ENCODE measurements at places on chromosomes 2 and 18.

DNA sequence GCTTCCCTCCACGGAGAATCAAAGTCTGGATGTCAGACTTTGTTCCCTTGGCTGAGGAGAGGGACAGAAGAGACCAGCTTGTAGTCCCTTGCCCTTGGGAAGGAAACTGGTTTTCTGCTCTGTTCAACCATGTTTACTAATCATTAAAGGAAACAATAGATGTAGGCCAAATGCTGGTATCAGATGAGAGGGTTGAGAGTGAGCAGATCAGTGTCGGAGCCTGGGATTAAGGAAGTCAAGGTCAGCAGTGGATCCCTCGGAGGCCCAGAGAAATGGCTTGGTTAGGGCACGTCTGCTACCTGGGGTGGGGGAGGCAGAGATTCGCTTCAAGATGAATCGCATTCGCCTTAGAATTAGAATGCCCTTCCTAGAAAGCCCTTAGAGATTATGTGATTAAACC is 109.1 kb downstream of the MYCN start:
- no peak for DNase-seq

DNA sequence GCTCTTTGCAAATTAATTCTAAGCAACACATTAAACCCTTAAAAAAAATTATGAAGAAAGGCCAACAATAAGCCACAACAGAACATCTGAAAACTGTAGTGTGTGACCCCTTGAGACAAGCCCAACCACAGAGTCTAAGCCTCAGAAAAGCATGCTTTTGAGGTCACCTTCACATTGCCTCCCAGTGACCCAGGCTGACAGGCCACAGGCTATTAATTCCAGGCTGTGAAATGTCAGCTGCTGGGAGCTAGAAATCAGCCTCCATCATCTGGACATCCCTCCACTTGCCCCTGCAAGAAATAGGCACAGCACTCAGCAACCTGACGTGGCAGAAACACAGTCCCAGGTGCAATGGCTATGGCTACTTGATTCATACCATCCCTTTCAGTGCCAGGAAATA is 179.4 kb upstream of the ZFP36L2 start:
- DNase-seq: no peak

GRCh38 chr2:213202011-213202410 is 50.6 kb upstream of the IKZF2 start:
- no peak for DNase-seq

DNA sequence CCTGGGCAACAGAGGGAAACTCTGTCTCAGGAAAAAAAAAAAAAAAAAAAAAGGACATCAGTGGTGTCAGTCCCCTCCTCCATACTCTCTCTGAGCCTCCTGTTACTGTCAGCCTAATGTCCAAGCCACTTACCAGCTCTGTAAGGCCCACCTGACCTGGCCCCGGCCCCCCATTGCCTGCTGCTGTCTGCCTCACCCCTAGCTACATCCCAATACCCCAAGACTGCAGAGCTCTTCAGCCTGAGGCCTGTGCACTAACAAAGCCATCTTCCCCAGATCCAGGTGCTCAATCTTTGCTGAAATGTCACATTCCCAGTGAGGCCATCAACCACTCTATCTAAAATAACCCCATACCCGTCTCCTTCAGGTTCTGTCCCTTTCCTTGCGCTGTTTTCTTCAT is 5.7 kb downstream of the ARMC9 start:
- no peak for DNase-seq

All from stimulated activated CD8-positive, alpha-beta memory T cell treated with anti-CD3 and anti-CD28 coated beads, Interleukin-4, amount 100 ng/mL, for 4 hours (primary cell).